Caudate nucleus (tissue), 63 donors: ENCODE measurements at places on chromosomes 16 and 17.

- no peak for DNase-seq
Measured at GRCh38 chr16:31413381-31413780, 14.8 kb downstream of the COX6A2 start.

DNA sequence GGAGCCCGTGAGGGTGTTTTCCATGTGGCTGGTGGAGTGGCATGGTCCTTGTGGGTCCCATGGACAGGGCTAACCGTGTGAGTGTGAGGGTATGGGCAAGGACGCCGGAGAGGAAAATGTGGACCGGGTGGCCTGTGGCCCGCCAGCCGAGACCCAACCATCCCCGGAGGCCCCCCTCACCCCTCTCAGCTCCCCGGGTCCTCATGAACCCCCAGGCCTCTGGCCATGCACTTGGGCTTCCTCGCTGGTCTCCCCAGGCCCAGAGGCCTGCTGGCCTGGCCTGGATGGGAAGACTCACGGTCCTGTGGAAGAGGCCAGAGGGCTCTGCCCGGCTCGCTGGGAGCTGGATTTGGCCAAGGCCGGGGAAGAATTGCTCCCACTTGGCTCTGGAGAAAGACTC lies 13.1 kb downstream of the RAP1GAP2 start:
- DNase-seq = no peak

GRCh38 chr16:57530522-57531252 lies 5.7 kb downstream of the CCDC102A start:
- no peak for DNase-seq

DNA sequence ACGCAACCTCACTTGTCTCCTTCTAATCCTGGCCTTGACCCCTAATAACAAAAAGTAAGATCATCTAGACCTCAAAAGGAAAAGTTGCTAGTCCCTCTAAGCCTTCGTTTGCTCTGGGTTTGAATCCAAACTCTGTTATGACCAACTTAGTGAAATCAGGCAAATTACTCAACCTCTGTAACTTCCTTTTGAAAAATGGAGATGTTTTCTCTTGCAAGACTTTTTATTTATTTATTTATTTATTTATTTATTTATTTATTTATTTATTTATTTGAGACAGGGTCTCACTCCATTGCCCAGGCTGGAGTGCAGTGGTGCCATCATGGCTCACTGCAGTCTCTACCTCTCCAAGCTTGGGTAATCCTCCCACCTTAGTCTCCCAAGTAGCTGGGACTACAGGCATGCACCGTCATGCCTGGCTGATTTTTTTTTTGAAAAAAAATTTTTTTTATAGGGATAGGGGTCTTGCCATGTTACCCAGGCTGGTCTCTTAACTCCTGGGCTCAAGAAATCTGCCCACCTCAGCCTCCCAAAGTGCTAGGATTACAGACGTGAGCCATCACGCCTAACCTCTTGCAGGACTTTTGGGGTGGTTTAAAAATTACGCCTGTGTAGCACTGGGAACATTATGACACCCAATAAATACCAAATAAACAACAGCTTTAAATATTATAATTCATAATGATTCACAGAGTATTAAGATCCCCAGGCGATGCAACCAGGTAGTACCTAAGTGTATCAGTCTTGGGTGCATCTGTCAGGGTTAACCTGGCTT lies 63.4 kb downstream of the PITPNC1 start:
- no peak for DNase-seq

- peak; percentile 68 for DNase-seq
Measured at GRCh38 chr17:39461926-39462569, 762 bp downstream of the CDK12 start.

DNA sequence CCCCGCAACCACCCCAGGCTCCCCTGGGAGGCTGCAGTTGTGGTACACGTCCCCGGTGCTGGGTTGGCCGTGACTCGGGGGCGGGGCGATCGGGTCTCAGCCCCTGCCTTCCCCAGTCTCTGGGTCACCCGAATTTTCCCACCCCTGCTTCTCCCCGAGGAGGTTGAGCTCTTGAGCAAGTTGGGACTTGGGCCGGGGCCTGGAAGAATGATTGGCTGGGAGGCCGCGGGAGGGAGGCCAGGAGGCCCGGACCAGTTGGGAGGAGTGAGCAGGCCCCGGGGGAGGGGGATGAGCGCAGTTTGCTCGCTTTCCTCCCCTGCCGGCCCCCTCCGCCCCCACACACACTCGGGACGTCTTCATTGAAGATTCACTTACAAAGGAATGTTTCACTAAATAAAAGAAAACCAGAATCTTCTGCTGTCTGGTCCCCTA lies 4.5 kb upstream of the HEXIM1 start:
- peak; percentile 43 for DNase-seq

GRCh38 chr17:47840001-47840741 lies 902 bp downstream of the SCRN2 start:
- no peak for DNase-seq

GRCh38 chr17:69608808-69609472 lies 194.4 kb downstream of the MAP2K6 start:
- no peak for DNase-seq

DNA sequence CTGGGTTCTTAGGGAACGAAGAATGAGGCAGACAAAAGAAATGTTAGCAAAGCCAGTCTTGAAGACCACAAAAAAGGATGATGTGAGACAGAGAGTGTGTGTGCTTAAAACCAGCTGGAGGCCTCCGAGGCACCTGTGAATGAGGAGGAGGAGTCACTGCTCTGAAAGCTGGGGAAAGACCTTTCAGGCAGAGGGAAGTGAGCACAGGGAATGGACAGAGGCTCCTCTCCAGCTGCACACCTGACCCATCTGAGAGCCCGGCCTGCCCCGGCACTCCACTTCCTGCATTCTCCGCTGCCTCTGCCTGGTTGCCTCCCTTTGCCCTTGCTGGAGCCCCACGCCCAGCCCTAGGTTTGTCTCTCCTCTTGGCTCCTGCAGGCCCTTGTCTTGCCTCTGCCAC lies 55.2 kb upstream of the SREBF1 start:
- DNase-seq = no peak
